ENCODE measurements at places on chromosomes 3 and 15.

DNA sequence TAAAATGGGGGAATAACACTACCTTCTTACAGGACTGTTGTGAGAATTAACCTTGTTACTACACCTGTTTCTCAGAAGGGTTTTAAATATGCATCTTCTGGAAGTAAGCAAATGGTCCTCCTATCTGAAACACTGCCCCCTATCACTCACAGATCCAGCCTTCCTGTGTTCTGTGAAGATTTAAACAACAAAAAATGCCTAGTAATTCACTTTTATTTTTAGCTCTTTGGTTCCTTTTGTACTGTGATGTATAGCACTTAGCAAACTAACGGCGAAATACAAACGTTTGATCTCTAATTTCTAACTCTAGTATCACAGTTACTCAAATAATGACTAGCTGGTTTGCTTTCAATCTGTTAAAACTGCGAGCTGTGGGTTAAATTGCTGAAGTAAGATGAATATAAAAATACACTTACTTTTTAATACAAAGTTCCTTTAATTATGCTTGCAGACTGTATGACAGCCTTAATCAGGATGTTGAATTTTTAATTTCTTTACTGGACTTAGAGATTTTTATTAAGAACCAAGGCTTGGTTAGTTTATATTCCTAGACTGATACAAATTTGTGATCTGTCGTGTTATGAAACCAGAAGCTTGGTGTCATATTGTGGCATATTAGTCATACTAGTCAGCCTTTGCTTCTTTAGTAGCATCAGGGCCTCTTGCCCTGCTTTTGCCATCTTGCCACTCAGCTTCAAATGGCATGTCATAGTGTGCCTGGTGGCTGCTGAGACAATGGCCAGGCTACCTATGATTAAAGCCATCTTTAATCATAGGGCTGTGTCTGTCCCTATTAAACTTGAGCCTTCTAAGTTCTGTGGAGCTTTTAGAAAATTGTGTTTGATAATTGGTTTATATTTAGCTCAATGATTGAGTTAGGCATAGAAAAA lies 9.2 kb downstream of the EIF3J start:
- no peak for DNase-seq

DNA sequence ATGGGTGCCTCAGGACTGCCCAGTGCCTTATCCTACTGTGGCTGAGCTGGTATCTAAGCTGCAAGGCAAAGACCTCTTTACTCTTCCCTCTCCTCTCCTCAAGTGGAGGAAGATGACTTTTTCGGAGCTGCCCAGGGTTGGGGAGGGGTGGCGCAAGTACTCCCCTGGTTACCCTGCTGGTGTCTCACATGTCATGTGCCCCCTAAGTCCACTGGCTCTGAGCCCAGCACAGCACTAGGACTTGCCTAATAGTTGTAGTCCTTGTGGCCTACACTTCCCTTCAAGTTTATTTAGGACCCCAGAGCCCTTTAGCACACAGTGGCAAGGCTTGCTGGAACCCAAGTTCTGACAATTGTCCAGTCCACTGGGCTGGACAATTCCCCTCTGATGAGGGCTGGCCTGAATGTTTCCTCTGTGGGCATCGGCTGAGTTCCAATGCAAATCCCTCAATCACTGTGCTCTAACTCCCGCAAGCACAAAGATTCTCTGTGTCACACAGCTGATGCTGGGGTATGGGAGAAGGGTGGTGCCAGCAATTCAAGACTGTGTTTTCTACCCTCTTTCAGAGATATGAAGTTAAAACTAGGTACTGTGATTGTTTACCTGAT lies 60.4 kb downstream of the UQCC5 start:
- no peak for DNase-seq

DNA sequence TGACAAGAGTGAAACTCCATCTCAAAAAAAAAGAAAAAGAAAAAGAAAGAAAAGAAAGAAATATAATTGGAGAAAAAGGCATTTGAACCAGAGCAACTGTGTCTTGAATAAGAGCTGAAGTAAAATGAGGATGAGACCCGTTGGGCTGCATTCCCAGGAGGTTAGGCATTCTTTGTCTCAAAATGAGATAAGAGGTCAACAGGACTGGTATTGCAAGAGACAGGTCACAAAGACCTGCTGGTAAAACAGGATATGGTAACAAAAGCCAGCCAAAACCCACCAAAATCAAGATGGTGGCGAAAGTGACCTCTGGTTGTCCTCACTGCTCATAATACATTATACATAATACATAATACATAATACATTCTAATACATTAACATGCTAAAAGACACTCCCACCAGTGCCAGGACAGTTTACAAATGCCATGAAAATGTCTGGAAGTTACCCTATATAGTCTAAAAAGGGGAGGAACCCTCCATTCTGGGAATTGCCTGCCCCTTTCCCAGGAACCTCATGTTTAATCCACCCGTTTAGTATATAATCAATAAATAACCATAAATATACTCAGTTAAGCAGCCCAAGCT lies 8.6 kb upstream of the TIPIN start:
- DNase-seq = no peak

GRCh38 chr3:5264896-5265770 lies 77.6 kb downstream of the EDEM1 start:
- no peak for DNase-seq

DNA sequence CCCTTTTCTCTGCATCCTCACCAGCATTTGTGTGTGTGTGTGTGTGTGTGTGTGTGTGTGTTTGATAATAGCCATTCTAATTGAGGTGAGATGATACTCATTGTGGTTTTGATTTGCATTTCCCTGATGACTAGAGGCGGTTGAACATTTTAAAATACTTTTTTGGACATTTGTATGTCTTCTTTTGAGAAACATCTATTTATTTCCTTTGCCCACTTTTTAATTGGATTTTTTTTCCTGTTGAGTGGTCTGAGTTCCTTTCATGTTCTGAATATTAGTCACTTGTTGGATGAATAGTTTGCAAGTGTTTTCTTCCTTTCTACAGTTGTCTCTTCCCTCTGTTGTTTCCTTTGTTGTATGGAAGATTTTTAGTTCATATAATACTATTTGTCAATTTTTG lies 54.3 kb upstream of the THSD4 start:
- no peak for DNase-seq

DNA sequence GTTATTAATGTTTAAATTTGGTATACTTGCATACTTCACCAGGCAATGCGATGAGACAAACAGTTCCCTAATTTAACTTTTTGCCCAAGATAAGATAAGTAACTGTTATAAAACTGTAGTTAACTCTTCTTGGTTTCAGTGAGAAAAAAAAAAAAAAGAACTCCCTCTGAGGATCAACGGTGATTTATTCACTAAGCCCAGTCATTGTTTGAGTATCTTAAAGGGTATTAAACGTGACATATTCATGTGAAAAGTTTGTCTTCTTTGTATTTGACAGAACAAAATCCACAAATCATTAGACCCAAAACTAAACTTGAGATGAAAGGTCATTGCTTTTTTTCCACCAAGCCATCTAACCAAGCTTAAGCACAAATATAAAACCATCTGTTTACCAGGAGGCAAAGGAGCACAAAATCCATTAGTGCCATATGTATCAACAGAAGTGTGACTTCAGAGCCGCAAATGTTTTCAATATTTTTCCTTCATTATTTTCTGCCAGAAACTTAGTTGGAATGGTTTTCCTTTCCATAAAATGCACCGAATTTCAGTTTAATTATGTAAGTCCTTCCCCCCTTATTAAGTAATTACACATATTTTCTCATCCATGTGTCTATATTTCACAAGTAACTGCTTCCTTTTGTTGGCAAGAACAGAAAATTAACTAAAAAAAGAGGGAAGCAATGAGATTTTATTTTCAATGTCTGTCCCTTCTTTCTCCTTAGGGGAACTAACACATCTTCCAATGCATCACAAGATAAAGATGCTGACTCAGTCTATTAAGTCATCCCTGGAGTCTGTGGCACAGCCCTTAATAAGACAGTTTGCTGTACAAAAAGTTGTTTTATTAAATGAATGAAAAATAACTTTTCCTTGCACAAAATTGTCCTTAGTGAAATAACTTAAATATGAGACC lies 92.2 kb upstream of the RAP2B start:
- DNase-seq = peak; percentile 65

DNA sequence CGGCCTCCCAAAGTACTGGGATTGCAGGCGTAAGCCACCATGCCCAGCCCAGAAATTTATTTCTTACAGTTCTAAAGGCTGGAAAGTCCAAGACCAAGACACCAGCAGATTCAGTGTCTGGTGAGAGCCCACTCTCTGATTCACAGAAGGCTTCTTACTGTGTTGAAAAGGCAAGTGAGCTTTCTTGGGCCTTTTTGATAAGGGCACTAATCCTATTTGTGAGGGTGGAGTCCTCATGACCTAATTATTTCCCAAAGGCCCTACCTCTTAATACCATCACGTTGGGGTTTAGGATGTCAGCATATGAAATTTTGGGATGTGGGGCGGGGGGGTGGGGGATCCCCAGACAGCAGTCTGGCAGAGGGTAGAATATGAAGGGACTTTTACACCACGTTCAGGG lies 47.5 kb upstream of the MEX3B start:
- DNase-seq = no peak

- no peak for DNase-seq
These were observed 63.9 kb upstream of the BBX start for GRCh38 chr3:107458871-107459270.

- DNase-seq = no peak
These were observed 4.9 kb downstream of the HDAC11 start for GRCh38 chr3:13484851-13485590.

GRCh38 chr15:85897207-85897894 lies 102.6 kb upstream of the KLHL25 start:
- DNase-seq = no peak

Data from skeletal muscle cell (primary cell).